Kidney (tissue), 22 donors: ENCODE measurements at places on chromosomes 3 and 15.

GRCh38 chr3:15795651-15796308, 2.0 kb downstream of the ANKRD28 start:
- DNase-seq = no peak

- DNase-seq = peak; percentile 15
Measured at GRCh38 chr3:18758047-18758704, 333.0 kb upstream of the SATB1 start.

DNA sequence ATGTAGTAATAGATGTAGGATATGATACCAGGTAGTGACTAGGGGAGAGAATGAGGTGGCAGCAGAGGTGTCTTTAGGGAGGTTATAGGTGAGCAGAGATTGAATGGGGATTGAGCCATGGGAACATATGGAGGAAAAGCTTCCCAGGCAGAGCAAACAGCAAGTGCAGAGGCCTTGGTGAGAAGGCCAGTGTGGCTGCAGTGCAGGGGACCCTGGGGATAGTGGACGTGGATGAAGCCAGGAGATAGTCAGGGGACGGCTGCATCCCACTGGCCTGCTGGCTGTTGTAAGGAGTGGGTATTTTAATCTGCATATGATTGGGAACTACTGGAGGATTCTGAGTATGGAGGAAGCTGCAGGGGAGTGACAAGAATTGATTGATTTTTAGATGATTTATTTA, 62.7 kb upstream of the TRAK1 start:
- DNase-seq = no peak

DNA sequence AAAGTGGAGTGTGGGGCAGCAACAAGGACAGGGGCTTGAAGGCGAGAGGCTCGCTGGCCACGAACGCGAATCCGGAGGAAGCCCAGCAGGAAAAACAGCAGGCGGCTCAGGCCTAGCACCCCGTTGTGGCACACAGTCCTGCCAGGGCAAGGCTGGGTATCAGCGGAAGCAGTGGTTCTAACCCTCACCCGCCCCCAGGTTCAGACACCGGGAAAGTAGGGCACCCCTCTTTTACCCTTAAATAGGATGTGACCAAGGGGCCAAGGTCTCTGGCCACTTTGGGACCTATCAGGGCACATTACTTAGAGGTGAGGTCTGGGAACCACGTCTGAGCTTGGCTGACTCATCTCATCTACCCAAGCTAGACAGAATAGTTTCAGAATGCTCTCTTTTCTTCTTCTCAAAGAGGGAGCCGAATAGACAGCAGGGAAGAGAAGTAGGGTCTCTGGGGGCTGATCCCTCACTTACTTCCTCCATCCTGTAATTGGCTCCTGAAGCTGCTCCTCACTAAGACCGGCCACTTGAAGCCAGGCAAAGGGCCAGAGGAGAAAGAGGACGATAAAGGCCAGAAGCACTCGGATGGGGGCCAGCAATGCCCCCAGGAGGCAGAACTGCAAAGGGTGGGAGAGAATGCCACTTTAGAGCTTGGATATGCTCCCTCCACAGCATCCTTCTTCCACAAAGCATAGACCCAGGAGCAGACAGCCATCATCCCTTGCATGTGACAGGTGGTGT, 1.7 kb downstream of the LPCAT4 start:
- no peak for DNase-seq
